ENCODE measurements at places on chromosomes 1 and 21.

DNA sequence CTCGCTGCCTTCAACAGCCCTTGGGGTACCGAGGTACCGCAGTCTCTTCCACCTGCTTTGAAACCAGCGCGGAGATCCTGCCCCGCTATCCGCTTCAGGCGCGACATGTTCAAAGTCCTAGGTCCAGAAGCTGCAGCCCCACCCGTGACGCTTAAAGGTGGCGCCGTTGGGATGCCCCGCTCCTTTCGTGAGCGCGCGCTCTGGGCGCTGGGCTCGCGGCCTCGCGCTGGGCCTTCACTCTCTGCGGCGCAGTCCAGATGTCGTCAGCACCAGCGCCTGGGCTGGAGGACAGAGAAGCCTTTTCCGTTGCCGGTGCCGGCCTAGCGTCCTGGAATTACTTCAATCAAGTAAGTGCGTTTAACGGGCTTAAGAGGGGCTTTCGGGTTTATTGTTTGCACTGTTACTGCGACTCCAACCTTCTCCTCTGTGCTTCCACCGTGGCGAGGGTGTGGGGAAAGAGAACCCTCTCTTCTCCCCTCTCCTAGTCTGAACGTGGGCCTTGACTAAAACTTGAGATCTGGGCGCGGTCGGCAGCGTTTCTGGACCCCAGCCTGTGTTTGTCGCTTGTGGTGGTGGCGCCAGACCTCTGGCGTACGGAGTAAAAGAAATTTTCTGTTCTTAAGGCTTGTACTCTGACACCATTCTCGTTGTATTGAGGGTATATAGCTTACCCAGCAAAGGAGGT, at the start of gene LRRC40:
Gene LRRC40, minus strand, starts transcription at position 146 of the 685 bp plus-strand sequence. Its CDS starts 39 bp downstream, at position 107.
- peak; percentile 96 for DNase-seq

DNA sequence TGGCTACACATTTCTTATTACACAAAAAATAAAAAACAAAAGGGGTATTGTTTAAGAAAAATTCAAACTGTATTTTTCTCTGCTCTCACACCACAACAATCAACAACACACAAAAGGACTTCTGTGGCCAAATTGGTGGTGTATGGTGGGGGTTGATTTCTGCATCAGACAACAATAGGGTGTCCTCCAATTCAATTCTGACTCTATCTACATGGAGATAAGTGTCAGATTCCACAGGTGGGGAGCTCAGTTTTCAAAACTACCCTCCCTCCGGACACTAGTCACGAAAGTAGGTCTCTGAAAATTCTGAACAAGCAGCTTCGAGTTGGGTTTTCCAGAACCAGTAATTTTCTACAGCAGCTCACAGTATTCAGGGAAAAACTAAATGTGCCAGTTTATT, 744.9 kb upstream of the NCAM2 start:
- no peak for DNase-seq

GRCh38 chr1:2115702-2116341, 65.6 kb downstream of the PRKCZ start:
- DNase-seq, result no peak

GRCh38 chr1:3331564-3331963, 122.9 kb upstream of the ARHGEF16 start:
- DNase-seq, result no peak

DNA sequence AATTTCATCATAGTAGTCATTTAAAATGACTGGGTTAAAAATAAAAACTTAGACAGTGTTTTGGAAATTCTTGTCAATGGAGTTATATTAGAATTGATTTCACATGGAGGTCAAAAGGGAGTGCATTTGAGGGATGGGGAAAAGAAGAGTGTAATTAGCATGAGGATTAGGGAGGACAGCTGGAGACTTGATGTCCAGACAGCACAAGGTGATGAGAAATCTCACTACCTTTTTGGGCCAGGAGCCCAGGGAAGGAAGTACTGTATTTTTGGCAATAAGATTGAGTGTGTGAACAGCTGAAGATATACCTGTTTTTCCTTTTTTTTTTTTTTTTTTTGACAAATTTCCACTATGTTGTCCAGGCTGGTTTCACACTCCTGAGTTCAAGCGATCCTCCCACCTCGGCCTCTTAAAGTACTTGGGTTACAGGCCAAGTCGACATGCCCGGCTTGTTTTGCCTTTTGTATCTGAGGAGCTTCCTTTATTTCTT, 163.6 kb downstream of the PAPPA2 start:
- no peak for DNase-seq

DNA sequence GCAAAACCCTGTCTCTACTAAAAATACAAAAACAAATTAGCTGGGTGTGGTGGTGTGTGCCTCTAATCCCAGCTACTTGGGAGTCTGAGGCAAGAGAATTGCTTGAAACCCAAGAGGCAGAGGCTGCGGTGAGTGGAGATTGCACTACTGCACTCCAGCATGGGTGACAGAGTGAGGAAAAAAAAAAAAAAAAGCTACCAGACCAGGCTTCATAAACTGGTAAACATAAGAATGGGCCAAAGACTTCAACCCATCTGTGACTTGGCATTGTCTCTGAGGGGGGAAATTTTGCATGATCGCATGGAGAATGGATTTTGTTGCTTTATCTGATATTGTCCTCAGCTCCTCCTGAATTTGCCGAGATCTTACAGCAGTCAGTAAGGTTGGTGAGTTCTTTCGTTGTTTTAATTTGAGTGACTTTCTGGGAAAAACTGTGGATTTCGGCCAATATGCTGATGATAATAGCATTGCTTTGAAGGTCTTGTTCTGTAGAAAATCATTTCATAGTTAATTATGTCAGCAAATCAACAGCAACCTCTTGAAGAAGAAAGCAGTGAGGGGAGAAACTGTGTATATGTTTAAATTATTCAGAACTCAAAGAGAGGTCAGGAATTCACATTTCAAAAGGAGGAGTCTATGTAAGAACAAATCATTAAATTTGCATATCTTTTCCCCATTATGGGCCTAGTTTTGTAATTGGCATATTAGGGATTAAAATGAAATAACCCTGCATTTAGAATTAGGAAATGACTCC, 13.1 kb downstream of the FGGY start:
- DNase-seq, result no peak

DNA sequence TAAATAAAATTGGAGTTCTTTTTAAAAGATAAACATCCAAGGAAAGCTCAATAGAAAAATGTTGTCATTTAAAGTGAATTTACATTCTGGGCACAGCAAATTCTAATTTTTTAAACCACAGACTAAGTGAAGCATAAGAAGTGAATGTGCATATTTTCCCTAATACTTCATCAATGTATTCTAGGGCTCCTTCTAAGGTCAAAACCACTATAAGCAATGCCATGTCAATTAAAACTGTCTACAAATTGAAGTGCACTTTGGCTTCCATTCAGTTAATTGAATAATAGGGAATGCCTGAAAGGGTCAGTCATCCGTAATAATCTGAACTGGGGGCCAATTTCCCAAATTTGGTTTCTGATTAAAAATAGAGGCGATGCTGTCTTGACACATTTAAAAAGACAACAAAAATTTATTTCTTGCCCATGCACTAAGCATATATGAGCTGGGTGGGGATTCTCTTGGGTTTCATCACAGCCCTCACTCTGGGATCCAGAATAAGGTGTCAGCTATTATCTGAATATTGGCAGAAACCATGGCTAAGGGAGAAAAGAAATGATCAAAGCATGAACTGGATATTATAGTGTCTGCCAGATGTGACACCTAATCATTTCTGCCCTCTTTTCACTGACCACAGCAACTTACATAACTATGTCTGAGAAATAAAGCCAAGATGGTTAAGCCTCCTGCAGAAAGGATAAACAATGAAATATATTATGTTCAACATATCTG, 660.6 kb upstream of the B3GALT2 start:
- DNase-seq, result no peak

DNA sequence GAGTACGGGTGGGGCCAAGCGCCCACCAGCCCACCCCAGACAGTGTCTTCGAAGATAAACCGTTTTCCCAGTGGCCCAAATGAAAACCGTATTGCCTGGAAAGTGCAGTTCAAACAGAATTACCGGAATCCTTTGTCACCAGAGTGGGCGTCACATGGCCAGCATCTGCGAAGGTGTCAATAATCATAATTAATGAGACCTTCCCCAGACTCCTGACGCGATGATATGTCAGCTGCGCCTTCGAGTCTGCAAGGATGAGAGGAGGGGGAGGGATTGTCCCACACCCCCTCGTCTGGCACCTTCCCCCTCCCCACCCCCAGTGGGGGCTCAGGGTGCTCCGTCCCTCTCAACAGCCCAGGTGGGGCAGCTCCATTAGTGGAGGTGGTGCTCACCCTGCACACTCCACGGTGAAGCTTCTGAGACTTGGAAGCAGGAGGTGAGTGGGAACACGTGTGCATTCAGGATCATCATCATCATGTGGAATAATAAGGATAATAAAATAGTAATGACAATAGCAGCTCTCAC, 215.1 kb downstream of the PTPRU start:
- DNase-seq, result no peak

GRCh38 chr1:37599940-37600339, 4.2 kb upstream of the GNL2 start:
- no peak for DNase-seq

- no peak for DNase-seq
Observed at GRCh38 chr1:116824631-116825206, 70.5 kb downstream of the CD2 start.

DNA sequence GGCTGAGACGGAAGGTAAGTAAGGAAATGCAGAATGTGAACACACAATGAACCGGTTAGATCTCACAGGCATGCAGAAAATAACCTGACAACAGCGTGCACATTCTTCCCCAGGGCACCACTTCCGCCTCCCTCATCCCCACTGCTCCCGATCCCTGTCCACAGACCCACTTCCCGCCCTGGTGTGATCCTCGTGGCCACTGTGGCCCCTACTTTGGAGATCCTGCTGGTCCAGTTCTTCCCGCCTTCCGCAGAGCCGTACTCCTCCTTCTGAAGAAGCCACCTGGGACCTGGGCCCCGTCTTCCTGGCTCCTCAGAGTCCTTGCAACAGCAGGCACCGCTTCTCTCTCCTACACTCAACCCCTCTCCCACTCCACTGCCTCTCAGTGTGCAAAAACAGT, 1.4 kb upstream of the GSTM4 start:
- no peak for DNase-seq

GRCh38 chr1:84632673-84633434, 57.4 kb downstream of the SSX2IP start:
- no peak for DNase-seq

- no peak for DNase-seq
Observed at GRCh38 chr21:43193651-43194302, 25.0 kb downstream of the CRYAA start.

GRCh38 chr1:185207980-185208602, 51.1 kb downstream of the SWT1 start:
- DNase-seq, result no peak

DNA sequence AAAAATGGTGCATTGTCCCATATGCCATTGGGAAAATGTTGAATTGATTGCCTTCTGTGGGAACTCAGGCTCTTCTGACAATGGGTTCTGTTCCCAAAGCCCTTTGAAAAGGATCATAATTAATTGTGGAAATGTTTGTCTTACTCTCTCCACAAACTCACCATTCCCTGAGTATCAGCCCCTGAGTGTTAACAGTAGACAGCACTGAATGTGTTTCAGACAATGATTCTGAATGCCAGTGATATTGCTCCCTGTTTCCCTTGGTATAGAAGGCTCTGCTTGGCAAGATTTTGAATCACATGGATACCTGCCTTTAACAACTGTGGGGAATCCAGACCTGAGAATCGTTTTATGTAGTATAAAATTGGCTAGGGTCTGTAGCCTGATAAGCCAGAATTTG, 1096.8 kb downstream of the ADGRL2 start:
- no peak for DNase-seq

DNA sequence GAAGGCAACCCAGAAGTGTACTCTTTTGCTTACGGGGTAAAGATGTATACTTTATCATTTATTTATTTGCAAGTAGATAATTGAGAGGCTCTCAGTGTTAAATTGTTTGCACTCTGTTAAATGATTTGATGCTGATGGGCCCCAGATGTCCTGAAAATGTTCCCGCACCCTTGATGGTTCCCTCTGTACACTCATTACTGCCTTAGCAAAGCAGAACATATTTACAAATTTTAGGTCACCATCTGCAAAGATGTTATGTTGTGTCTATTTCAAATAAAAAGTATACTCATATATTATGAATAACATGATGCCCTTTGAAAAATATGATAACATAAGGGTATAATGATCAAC, 240.5 kb upstream of the SNX7 start:
- no peak for DNase-seq

- DNase-seq, result peak; percentile 64
Observed at GRCh38 chr1:51192213-51192843, 43.7 kb upstream of the RNF11 start.

DNA sequence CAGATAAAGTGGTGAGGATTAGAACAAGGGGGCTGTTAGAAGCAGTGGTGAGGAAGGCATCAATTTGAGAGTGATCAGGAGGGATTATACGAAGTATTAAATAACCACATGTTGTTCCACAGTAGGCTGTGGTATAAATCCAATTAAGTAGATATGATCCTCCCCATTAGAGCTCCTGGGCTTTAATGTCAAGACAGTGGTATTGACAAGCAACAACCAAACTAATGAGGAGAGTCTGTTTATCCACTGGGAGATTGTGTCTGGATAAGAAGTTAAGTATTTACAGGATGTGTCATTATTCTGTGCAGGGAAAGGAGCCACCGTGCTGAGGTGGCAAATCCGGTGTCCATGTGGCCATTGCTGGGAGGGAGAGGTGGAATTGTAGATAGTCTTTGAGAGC, 5.8 kb downstream of the ACTN2 start:
- DNase-seq, result no peak

GRCh38 chr1:110606657-110607535, 738 bp upstream of the KCNA2 start:
- peak; percentile 18 for DNase-seq

DNA sequence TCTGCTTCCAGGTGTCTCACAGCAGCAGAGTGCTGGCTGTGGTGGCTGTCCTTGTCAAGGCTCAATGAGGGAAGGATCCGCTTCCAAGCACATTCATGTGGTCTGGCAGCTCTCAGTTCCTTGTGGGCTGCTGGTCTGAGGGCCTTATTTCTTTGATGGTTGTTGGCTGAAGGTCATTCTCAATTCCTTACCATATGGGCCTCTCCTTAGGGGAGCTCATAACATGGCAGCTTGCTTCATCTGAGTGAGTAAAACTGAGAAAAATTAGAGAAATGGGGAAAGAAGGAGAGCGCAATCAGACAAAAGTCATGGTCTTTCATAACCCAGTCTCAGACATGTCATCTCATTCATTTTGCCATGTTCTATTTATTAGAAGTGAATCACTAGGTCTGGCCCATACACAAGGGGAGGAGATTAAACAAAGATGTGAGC, 81.7 kb upstream of the TSPAN2 start:
- DNase-seq, result no peak

GRCh38 chr1:117594261-117594990, 11.4 kb upstream of the TENT5C start:
- no peak for DNase-seq

- DNase-seq, result no peak
Observed at GRCh38 chr1:222543817-222544216, 4.1 kb downstream of the HHIPL2 start.

- no peak for DNase-seq
Observed at GRCh38 chr1:55503663-55504305, 288.6 kb upstream of the USP24 start.

Data from CD4-positive, alpha-beta T cell treated with Interleukin-10 for 1 hour (primary cell).